ENCODE measurements at places on chromosomes 12 and 14.

DNA sequence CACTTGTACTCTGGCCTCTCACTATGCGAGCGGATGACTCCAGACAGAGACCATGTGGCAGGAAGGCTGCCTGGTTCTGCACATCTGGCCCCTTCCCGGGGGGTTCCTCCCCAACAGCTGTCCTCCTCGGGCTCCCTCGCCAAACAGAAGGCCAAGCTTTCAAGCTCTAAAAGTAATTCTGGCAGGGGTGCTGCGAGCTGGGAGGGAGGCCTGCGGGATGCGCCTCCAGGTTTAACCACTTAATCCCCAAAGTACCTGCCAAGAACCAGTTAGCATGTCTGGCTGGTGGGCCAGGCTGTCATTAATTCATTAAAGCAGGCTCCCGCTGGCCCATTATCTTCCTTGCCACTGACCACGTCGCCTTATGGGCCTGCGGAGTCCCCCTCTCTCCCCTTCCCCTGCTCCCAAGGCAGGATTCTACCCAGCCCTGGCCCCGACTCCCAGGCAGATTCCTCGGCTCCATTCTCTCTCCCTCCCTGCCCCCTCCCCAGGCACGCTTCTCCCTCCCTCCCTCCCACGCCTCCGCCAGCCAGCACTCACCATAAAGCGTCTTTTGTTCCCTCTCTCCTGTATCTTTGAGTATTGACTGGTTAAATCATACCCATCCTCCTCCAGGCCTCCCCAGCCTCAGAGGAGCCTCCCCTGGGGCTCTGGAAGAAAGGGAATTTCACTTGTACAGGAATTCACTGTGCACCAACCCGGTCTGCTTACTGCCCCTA is 4.9 kb downstream of the HRK start:
- DNase-seq: peak; percentile 58

DNA sequence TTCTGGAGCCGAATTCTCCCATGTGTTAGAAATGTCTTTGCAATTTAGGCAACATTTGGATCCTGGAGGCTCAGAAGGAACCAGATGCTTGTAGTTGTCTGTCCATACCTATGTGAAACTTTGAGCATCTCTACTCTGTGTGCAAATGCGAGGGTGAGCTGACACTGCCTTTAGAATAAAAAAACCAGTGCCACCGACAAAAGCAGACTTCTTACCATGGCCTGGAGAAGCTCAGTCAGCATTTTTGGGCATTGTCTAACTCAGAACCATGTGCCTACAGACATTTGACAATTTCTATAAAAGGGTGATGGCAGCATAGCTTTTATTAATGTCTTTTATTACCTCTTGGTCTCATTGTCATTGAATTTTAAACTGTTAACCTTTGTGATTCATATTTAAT is 78.4 kb upstream of the PPM1H start:
- no peak for DNase-seq

DNA sequence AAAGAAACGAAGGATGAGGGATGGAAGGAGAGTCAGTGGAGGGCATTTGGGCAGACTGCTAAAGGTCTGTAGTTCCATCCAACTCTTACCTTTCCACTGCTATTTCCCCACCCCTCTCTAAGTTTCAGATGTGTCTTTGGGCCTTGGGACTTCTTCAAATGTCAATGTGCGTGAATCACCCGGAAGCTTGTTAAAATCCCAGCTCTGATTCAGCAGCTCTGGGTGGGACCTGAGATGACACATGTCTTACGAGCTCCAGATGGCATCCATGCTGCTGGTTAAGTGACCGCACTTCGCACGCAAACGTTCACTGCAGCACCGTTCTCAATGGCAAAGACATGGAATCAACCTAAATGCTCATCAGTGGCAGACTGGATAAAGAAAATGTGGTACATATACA is 309.9 kb downstream of the VRK1 start:
- DNase-seq: no peak

GRCh38 chr12:46402451-46402850 is 29.9 kb upstream of the SLC38A2 start:
- no peak for DNase-seq

DNA sequence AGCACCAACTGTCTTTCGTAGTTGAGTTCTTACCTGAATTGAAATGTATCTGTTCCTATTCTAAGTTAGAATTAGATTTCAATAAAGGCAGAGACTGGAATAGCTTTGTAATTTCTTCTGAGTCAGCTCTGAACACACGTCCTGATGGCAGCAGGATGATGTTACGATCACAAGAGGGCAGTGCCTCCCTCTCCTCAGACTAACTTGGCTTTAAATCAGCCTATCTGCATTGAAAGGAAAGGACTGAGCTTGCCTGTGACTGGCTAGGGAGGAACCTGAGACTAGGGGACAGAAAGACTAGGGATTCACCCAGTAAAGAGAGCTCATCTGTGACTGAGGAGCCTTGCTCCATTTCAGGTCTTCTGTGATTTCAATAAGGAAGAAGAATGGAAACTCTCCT is 323.7 kb upstream of the OR4E1 start:
- peak; percentile 56 for DNase-seq
